IMR-90 (cell line): ENCODE measurements at places on chromosomes 16 and 17.

- DNase-seq, result no peak
Observed at GRCh38 chr17:79871131-79871530, 31.9 kb upstream of the CBX4 start.

- DNase-seq, result no peak
Observed at GRCh38 chr16:74657870-74658642, 8.6 kb downstream of the RFWD3 start.

DNA sequence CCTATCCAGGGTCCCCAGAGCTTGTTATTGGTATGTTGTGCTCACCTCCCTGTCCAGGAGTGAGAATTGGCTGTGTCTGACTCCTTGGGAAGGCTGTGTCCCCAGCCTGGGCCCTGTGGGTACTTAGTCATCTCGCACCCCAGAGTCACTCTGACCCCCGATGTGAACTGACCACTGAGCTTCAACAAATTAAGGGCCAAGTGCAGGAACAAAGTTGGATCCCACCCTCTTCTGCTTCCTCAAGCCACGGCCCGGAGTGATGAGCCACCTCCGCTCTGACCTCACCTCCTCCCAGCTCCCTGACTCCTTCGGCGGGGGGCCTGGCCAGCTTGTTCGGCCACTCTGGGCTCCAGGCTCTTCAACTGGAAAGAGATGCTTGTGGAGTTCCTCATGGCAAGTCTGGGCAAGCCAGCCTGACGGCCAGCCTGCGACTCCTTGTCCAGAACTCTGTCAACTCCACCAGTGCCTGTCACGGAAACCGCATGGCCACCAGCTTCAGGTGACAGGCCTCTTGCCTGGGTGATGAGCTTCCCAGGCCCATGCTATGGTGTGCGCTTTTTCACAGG, 22.3 kb upstream of the MPRIP start:
- no peak for DNase-seq

GRCh38 chr17:40560592-40561293, 4.5 kb downstream of the CCR7 start:
- DNase-seq, result peak; percentile 57

DNA sequence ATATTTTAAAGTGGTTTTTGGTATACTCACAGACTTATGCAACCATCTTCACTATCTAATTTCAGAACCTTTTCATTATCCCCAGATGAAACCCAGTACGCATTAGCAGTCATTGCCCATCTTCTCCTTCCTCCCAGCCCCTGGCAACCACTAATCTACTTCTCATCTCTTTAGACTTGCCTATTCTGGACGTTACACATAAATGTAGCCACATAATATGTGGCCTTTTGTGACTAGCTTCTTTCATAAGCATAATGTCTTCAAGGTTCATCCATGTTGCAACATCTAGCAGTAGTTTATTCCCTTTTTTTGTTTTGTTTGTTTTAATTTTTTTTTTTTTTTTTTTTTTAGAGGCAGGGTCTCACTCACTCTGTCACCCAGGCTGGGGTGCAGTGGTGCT, 28.5 kb upstream of the C17orf107 start:
- DNase-seq, result no peak

DNA sequence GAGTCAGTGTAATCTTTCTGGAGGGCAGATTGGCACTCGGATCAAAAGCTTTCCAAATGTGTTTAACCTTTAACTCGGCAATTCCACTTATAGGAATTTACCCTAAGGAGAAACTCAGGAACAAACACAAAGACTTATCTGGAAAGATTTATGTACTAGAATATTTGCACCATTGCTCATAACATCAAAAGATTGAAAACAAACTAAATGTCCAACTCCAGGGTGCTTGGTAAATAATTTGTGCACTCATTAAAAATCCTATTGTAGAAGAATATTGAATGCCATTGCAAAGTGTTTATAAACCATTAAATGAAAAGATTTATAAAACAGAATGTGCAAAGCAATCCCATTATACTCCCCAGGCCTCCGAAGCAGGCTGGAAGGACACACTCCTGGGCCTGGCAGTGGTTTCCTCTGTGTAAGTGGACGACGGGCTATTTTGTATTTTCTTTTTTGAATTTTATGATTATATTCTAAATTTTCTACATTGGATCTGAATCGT, 18.7 kb upstream of the RBFOX3 start:
- no peak for DNase-seq

DNA sequence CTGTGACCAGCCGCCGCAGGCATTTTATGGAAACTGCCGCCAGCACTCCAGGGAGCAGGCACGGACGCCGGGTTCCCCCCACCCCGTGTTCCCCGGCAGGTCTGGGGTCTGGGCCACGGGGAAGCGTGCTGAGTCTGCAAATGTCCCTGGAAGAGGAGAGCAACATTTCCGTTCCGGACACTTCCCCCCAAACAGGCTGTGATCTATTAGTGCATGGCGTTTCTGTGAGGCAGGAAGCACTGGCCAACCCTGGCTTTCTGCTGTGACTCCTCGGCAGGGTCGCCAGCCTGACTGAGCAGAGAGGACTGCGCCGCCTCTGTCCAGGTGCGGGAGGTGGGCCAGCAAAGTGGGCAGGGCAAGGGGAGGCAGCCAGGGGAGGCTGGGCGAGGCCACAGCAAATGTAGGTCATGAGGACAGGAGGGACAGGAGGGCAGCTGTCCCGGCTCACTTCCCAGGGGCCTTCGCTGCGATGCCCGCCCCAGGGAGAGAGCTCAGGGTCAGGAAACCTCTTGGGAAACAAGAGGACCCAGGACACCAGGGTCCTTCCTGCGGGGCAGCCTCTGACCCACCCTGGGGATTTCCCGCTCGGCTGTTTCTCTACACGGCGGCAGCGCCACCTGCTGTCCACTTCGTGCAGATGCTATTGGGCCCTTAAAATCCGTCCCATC, 9.5 kb downstream of the FOXF1 start:
- peak; percentile 77 for DNase-seq

DNA sequence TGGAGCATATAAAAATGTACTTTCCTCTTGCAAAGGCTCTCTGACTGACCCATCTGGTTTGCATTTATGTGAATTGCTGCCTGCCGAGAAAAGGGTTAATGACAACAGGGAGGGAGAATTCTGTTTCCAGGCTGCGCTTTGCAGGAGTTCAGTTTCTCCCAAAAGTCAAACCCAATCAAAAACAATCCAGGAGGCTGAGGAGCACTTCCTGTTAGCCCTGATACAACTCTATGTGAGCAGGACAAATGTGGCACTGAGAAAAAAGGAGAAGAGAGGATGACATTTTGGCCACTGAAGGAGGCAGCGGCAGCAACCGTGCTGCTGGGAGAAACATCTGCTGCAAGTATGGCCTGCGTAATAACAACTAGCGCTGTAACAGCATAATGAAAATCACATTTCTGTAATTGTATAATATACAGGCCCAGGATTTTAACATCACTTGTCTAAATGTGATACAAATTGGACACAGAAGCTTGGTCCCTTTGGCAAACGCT, 26.8 kb upstream of the ELAC2 start:
- DNase-seq, result no peak

- peak; percentile 93 for DNase-seq
Observed at GRCh38 chr17:64240741-64241347, 22.2 kb downstream of the TEX2 start.

GRCh38 chr16:83854420-83854819, 44.5 kb upstream of the MLYCD start:
- no peak for DNase-seq

- no peak for DNase-seq
Observed at GRCh38 chr16:23306199-23307100, 4.3 kb downstream of the SCNN1B start.

- DNase-seq, result no peak
Observed at GRCh38 chr17:72021417-72022041, 99.3 kb upstream of the SOX9 start.

GRCh38 chr16:9787717-9788116, 394.5 kb downstream of the GRIN2A start:
- DNase-seq, result no peak

GRCh38 chr17:81173052-81173761, 7.2 kb upstream of the AATK start:
- DNase-seq, result no peak
